ENCODE measurements at places on chromosomes 6 and 20.
A peak's percentile ranks its signal among the peaks of the same experiment; 100 is the strongest.

GRCh38 chr6:20188630-20189075 is 23.6 kb downstream of the MBOAT1 start:
- no peak overlapping the region for H3K27ac ChIP-seq
- DNase-seq, result no peak
- H3K4me1 ChIP-seq, result peaks cover 7% of the 10 kb centered on the region
- H3K27me3 ChIP-seq, result no peaks in the 10 kb centered on the region
- peaks cover 4% of the 10 kb centered on the region for H3K36me3 ChIP-seq

DNA sequence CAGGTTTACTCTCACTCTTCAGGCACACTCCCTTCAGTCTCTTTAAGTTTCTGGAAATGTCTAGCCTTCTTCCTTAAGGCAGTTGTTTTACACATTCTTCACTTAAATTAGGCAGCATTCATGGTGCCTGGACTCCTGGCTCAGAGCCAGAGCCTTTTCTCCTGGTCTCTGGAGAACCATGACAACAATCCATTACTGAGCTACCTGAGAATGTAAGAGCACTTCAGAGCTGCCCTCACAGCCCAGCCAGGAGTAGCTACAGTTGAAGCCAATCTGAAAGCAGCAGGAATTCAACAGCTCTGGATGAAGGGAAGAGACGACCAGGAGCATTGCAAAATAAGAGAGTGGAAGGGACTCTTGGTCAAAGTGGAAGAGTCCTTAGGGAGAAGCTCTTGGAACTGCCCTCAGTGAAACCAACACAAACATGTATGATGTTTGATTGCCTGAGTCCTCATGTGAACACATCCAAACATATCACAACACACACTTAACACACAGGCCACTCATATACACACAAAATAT is 416.8 kb upstream of the SPTLC3 start:
- no peak for DNase-seq
- no peaks in the 10 kb centered on the region for H3K27me3 ChIP-seq
- H3K4me3 ChIP-seq, result no peak overlapping the region
- H3K27ac ChIP-seq, result no peak overlapping the region
- H3K36me3 ChIP-seq, result no peaks in the 10 kb centered on the region
- H3K4me1 ChIP-seq, result peaks cover 4% of the 10 kb centered on the region

GRCh38 chr6:31068669-31069340 is 43.6 kb downstream of the C6orf15 start:
- no peak overlapping the region for H3K27ac ChIP-seq
- H3K36me3 ChIP-seq, result no peaks in the 10 kb centered on the region
- H3K4me3 ChIP-seq, result no peak overlapping the region

DNA sequence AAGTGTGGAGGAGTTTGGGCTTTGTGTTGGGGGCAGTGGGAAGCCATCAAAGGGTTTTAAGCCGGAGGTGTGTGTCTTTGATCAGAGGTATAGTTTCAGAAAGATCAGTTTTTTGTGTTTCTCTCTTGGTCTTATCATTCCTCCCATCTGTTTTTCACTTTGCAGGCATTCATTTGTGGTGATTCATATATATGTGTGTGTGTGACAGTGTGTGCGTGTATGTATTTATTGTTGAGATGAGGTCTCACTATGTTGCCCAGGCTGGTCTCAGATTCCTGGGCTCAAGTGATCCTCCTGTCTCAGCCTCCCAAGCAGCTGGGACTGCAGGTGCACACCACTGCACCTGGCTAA is 11.1 kb upstream of the SERINC3 start:
- DNase-seq, result no peak
- peaks cover 5% of the 10 kb centered on the region for H3K4me1 ChIP-seq
- no peaks in the 10 kb centered on the region for H3K27me3 ChIP-seq
- H3K4me3 ChIP-seq, result no peak overlapping the region
- no peak overlapping the region for H3K27ac ChIP-seq

GRCh38 chr6:159267165-159267564 is 98.0 kb downstream of the FNDC1 start:
- no peaks in the 10 kb centered on the region for H3K36me3 ChIP-seq
- H3K4me3 ChIP-seq, result no peak overlapping the region
- peaks cover 38% of the 10 kb centered on the region for H3K27me3 ChIP-seq
- peak; percentile 30 for DNase-seq
- H3K27ac ChIP-seq, result no peak overlapping the region
- no peaks in the 10 kb centered on the region for H3K4me1 ChIP-seq

GRCh38 chr20:22583773-22584521 is 425 bp downstream of the FOXA2 start:
- no peak for DNase-seq
- H3K27ac ChIP-seq, result no peak overlapping the region
- H3K27me3 ChIP-seq, result peaks cover 91% of the 10 kb centered on the region
- no peak overlapping the region for H3K4me3 ChIP-seq
- peaks cover 4% of the 10 kb centered on the region for H3K4me1 ChIP-seq

GRCh38 chr6:31083742-31084354 is 28.5 kb downstream of the C6orf15 start:
- peaks cover 10% of the 10 kb centered on the region for H3K4me1 ChIP-seq
- H3K4me3 ChIP-seq, result no peak overlapping the region
- DNase-seq, result peak; percentile 53
- peaks cover 4% of the 10 kb centered on the region for H3K27me3 ChIP-seq
- no peaks in the 10 kb centered on the region for H3K36me3 ChIP-seq

GRCh38 chr20:44684047-44684967 is 30.9 kb upstream of the CCN5 start:
- no peak overlapping the region for H3K4me3 ChIP-seq
- H3K27me3 ChIP-seq, result peaks cover 19% of the 10 kb centered on the region
- no peak overlapping the region for H3K27ac ChIP-seq

DNA sequence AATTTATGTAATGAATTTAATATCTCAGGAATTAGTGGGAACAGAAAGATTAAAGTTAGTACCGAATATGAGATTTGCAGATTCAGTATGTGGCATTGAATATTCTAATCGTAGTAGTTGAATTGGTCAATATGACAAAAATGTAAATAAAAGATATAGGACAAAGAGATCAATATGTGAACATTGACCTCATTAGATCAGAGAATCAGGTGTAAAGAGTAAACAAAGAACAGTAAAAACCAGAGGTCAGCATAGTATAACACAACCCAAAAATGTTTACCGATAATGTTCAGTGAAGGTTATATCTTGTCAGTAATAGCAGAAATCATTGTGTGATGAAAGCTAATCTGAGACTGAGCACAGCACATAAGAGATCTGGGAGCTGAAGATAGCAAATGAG is 152.0 kb downstream of the FAM83B start:
- no peak overlapping the region for H3K27ac ChIP-seq
- no peaks in the 10 kb centered on the region for H3K4me1 ChIP-seq
- H3K4me3 ChIP-seq, result no peak overlapping the region
- DNase-seq, result no peak

DNA sequence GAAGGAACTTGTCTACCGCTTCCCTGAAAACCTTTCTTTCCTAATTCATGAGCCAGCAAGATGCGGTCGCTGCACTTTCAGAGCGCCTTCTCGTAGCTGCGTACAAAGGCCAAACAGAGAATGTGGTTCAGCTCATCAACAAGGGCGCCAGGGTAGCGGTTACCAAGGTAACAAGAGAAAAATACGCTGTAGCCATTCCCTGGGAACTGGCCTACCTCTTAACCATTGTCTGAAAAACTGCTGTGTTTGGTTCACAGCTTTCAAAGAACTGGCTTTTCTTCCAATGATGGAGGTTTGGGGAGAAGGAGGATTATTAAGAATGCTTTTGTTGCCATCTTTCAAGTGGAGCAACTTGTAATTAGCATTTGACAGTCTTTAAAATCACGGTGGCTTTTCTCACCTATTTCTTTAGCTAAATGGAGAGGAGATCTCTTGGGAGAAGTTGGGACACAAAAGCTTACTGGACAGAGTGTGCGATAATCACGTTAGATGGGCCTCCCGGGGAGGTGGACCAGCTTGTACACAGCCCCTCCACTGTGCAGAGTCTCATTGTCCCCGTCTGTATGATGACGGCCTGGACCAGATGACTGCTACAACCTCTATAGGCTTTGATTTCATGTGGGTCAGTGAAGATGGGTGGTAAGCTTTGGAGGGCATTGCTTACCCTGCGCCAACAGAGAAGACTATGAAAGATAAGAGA is 71.5 kb downstream of the LYRM2 start:
- H3K4me1 ChIP-seq, result peaks cover 52% of the 10 kb centered on the region
- H3K27ac ChIP-seq, result peak overlapping the region; percentile 95
- H3K27me3 ChIP-seq, result peaks cover 32% of the 10 kb centered on the region
- peak; percentile 40 for DNase-seq

- H3K4me3 ChIP-seq, result no peak overlapping the region
- H3K36me3 ChIP-seq, result peaks cover 3% of the 10 kb centered on the region
- no peak overlapping the region for H3K27ac ChIP-seq
- H3K4me1 ChIP-seq, result peaks cover 7% of the 10 kb centered on the region
Measured at GRCh38 chr6:90021711-90022110, 127.4 kb downstream of the GJA10 start.

DNA sequence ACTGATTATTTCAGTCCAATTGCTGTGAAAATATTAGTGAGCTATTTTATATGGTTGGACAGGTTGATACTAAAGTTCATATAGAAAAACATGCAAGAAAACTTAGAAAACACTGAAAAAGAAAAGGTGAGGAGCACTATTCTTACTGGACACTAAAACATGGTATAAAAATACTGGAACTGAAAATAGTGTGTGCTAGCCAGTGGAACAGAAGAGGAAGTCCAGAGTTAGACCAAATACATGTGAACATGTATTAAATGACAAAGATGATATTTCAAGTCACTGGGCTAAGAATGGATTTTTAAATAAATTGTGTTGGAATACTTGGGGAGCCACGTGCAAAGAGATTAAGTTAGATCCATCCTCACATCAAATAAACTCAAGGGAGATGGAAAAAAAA is 218.5 kb downstream of the TMEM242 start:
- no peaks in the 10 kb centered on the region for H3K27me3 ChIP-seq
- H3K36me3 ChIP-seq, result peaks cover 5% of the 10 kb centered on the region
- no peak overlapping the region for H3K4me3 ChIP-seq
- peaks cover 41% of the 10 kb centered on the region for H3K4me1 ChIP-seq

DNA sequence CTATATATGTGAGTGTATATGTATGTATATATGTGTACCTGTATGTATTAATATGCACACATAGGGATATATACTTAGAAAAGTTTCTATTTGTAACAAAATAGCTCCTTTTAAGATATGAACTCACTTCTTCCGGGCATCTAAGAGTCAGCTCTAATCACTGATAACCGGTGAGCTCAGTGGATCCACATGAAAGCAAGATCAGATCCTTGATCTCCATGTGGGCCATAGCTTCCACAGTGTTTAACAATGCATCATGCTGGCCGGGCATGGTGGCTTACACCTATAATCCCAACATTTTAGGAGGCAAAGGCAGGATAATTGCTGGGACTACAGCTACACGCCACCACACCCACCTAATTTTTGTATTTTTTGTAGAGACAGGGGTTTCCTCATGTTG is 52.6 kb downstream of the ECT2L start:
- no peak overlapping the region for H3K4me3 ChIP-seq
- no peak overlapping the region for H3K27ac ChIP-seq
- no peak for DNase-seq

DNA sequence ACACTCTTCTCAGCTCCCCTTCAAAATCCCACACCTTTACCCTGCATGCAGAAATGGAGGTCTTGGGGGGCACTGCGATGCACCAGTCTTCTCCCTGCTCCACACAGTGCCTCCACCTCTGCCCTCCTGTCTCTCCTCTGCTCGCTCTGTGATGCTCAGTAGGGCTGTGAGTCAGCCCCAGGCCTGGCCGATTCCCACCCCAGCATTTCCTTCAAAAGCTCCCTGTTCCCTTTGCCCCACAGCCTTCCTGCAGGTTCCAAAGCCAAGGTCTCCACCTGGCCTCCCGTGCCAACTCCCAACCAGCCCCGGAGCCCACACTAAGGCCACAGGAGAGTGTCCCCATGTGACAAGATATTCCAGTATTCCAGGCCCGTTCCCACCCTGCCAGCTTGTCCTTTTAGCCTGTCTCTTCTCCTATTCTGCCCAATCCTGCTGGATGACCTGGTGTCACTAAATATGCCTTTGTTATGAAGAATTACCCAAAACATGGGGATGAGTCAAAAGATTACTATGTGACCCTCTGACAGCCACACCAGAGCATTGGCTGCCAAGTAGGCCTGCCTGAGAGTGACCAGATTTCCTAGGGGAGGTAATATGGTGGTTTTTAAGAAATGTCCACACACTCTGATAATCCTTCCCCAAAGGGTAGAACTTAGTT is 118.9 kb upstream of the NXT1 start:
- DNase-seq, result no peak
- no peaks in the 10 kb centered on the region for H3K36me3 ChIP-seq
- no peaks in the 10 kb centered on the region for H3K4me1 ChIP-seq
- H3K27ac ChIP-seq, result no peak overlapping the region
- peaks cover 12% of the 10 kb centered on the region for H3K27me3 ChIP-seq

GRCh38 chr20:16111172-16111832 is 461.9 kb downstream of the KIF16B start:
- peaks cover 6% of the 10 kb centered on the region for H3K36me3 ChIP-seq
- no peak for DNase-seq

GRCh38 chr20:40233406-40233805 is 455.6 kb downstream of the MAFB start:
- DNase-seq, result no peak
- H3K4me3 ChIP-seq, result no peak overlapping the region
- H3K27ac ChIP-seq, result no peak overlapping the region
- H3K27me3 ChIP-seq, result peaks cover 26% of the 10 kb centered on the region
- no peaks in the 10 kb centered on the region for H3K36me3 ChIP-seq

GRCh38 chr20:38271608-38272120 is 11.1 kb upstream of the KIAA1755 start:
- no peak overlapping the region for H3K27ac ChIP-seq
- peaks cover 2% of the 10 kb centered on the region for H3K27me3 ChIP-seq
- peaks cover 4% of the 10 kb centered on the region for H3K36me3 ChIP-seq
- H3K4me1 ChIP-seq, result peaks cover 34% of the 10 kb centered on the region

- no peak for DNase-seq
- H3K27ac ChIP-seq, result no peak overlapping the region
- peaks cover 13% of the 10 kb centered on the region for H3K4me1 ChIP-seq
Measured at GRCh38 chr6:107121964-107122495, 6.7 kb upstream of the BEND3 start.

DNA sequence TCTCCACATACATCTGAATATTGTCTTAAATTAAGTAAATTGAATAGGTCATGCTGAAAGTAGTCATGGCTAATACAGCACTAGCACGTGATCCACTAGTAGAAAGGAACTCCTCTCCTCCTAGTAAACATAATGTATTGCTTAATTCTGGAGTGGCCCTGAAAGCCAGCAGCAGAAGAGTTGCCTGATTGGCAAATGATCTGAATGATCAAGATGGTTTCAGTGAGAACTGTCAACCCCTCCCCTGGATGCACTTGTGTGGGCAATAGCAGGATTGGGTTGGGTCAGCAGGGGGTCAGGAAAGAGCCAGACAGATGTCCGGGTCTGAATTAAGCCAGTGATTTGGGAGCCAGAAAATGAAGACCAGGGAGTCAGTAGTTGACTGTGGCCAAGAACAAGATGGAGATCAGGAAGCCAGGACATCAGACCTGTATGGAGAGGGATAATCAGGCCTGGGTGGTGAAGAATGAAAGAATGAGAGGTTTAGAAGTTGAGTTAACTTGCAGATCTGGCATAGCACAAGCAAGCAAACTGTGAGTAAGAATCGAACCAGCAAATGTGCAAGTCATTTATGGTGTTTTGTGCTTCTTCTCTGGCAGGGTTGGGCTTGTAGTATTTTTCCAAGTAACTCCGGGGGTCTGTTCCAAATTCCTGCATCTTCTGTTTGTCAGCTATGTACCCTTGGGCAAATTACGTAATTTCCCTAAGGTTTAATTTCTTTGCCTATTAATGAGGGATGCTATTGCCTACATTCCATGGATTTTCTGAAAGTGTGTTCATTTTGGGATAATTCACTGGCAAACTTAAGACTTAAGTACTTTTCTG is 304.9 kb downstream of the CD109 start:
- DNase-seq, result no peak
- H3K4me3 ChIP-seq, result no peak overlapping the region
- H3K27ac ChIP-seq, result no peak overlapping the region
- H3K4me1 ChIP-seq, result no peaks in the 10 kb centered on the region
- H3K36me3 ChIP-seq, result no peaks in the 10 kb centered on the region
- no peaks in the 10 kb centered on the region for H3K27me3 ChIP-seq
